ENCODE measurements at places on chromosomes 4 and X.

DNA sequence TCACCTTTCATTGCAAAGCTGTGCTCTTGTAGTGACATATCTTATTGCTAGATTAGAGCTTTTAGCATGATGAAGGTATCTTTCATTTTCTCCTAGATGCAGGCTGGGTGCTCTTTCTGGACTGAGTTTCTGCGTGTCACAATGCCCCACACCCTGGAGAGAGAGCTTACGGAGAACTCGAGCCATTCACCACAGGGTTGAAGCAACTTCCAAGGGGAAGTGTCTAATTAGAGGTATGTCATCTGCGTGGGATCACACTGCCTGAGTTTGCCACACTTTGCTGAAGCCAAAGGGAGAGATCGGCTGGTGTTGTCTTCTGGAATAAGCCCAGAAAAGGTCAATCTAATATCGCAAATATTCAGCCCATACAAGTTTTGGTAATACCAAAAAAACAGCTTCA is 179.3 kb upstream of the MBNL3 start:
- DNase-seq = no peak

GRCh38 chr4:76704133-76704881 is 193.6 kb downstream of the SOWAHB start:
- no peak for DNase-seq

GRCh38 chr4:110020646-110021443 is 108.2 kb downstream of the EGF start:
- no peak for DNase-seq

DNA sequence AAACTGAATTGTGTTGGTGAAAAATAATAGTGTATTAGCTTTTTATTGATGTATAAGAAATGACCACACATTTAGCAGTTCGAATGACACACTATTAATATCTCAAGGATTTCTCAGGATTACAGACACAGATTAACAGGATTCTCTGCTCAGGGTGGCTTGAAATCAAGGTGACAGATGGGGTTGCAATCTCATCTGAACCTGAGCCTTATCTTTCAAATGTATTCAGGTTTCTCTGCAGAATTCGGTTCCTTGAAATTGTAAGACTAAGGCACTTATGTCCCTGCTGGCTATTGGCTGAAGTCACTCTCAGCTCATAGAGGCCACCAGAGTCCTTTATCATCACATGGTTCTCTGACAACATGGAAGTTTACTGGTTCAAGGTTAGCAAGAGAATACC is 1780.1 kb downstream of the ARAP2 start:
- DNase-seq = no peak

GRCh38 chr4:10169839-10170387 is 53.3 kb upstream of the WDR1 start:
- DNase-seq = no peak

- DNase-seq = no peak
These were observed 23.4 kb upstream of the HTRA3 start for GRCh38 chr4:8245884-8246833.

DNA sequence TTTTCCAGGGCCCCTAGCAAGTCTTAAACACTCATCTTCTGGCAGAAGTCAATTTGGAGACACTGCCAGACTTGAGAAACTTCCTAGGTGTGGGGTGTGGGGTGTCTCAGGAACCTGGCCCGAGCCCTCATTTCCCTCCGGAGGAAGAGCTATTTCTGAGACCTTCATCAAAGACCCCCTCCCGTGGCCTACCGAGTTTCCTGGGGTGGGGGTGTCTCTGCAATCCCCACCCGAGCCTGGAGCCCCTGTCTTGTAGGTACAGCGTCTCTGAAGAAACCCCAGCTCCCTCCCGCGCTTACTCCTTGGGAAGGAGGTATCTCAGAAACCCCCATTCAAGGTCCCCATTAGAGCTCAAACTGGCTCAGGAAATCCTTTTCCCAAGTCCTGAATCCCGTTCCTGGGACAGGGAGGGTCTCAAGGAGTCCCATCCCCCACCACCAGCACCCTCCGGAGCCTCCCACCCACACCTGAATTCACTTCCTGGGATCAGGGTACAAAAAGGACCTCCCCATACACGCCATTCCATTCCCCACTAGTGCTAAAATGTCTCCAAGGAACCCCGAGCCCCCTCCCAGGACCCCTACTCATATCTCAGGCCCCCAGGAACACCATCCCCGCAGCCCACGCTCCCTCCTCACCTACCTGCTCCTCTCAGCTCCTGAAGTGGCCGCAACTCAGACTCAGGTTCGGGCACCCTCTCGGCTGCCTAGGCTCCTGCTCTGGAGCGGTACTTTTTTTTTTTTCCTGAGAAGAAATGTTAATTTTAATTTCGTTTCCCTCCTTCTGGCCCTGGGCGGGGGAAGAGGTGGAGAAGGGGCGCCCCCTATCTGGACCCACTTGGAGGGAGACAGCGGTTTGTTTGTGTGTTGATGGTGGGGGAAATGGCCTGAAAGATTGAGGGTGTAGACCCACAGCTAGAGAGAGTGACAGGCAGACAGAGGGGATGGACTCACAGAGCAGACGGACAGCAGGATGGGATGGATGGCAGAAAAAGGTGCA is 1.1 kb downstream of the SLC38A5 start:
- DNase-seq = no peak

DNA sequence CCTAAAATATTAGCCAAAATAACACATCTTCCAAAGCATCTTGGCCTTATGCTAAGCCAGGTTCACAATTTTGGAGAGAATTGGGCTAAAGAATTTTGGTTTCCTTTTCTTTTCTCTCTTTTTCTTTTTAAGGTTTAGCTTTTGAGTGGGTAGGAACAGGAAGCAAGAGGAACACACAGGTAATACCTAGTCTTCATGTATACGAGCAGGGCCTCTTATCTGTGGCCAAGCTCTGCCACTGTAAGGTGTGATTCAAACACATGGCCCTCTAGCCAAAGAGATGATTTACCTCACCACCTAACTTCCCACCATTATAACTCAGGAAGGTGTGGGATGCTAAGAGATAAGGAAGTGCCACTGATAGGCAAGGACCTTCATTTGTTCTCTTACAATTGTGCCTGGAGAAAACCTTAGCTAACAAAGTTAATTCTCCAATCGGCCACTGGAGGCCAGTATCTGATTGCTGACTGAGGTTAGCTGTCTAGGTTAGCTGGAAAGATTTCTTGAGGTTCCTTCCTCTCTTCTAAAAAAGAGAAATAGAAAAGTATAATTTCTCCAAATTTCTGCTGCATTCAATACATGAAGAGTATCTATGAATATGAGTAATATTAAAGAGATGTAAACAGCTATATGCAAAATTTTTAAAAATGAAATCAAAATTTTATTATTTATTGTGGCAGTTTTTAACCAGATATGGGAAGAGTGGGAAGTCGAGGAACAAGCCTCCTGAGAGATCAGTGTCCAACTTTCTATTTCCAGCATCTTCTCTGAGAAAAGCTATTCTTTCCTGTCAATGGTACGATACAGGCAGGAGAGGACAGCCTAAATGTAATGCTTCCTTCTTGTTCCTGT is 30.1 kb upstream of the BBS7 start:
- peak; percentile 5 for DNase-seq

DNA sequence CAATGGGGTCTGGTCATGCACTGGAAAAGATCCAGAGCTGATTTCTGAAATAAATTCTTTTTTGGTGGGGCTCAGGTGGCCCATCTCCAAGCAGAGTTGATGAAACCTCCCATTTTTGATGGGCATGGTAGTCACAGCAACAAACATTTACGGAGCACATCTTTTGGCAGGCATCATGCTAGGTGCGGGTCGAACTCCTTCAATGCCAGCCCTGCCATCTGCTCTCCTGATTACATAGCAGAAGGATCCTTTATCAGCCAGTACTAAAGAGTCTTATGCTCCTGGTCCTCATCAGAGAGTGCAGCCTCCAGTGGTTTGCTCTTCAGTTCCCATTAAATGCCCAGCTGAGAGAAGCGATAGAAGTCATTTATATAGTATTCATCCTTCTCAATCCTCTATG is 121.7 kb downstream of the GRXCR1 start:
- DNase-seq = no peak

DNA sequence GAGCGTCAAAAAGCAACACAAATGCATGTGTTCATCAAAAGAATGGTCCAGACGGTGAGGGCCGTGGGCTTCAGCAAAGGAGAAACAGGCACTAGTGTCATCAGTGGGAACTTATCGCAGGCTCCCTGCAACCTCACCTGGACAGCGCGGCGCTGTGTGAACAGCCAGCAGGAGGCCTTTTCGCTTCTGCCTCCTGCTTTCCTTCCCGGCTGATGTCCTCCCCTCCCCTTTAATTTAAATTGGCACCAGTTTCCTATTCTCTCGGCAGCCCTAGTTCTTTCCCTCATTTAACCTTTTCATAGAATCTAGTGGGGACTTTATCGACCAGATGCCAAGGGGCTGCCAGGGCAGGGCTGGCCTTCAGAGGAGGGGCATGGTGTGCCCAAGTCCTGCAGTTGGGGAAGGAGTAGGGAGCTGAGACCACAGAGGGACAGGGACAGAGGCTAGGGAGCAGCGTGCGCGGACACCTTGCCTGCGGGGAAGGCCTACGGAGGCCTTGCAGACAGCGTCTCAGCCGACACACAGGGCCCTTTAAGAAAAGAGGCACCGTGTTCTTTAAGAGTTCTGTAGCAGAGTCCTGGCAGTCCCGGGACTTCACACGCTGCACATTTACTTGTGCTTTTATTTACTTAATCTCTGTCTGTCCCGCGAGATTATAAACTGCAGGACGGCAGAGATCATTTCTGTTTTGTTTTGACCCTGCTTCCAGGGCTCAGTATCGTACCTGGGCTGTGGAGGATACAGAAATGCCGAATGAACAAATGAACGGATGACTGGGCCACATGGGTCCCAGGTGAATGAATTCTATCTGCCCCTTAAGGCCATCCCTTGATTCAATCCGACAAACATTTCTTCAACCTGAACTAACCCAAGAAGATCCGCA is 8.4 kb upstream of the SORBS2 start:
- no peak for DNase-seq

GRCh38 chr4:14877246-14878225 is 124.7 kb upstream of the CPEB2 start:
- no peak for DNase-seq

DNA sequence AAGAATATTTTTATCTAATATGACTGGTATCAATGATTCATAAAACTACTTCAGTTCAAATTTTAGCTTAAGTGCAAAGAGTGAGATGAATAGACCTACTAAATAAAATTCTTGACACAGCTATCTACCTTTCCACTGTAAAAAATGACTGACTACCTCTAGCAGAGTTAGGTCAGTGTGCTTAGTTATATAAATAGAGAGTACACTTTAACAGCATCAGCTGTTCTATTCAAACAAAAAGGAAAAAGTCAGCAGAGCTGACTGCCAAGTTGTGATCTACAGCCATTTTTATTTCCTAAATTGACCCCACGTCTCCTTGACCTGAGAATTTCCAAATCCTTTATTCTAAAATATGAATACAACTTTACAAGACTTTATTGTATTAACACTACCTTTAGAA is 262.4 kb downstream of the CAMK2D start:
- no peak for DNase-seq

- no peak for DNase-seq
These were observed 623.6 kb upstream of the TENM3 start for GRCh38 chr4:181619651-181620050.

- no peak for DNase-seq
These were observed 18.3 kb downstream of the RNF175 start for GRCh38 chr4:153741541-153741940.

DNA sequence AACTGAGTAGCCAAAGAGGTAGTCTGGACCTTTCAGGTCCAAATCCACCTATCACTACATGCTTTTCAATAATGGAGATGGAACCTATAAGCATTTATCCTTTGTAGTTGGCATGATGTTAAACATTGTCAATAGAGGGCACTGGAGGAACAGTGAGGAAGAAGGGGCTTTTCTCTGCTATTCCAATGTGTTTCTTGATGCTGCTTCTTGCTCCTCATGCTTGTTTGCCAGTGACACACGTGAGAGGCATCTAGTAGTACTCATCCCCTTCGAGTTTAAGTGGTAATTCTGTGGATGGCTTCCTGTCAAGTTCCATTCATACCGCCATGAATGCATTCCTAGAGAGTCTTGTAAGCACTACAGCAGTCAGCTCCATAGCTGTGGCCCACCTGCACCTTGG is 84.0 kb downstream of the NAA11 start:
- no peak for DNase-seq

- DNase-seq = no peak
These were observed 88.6 kb downstream of the PALLD start for GRCh38 chr4:168585168-168586091.

DNA sequence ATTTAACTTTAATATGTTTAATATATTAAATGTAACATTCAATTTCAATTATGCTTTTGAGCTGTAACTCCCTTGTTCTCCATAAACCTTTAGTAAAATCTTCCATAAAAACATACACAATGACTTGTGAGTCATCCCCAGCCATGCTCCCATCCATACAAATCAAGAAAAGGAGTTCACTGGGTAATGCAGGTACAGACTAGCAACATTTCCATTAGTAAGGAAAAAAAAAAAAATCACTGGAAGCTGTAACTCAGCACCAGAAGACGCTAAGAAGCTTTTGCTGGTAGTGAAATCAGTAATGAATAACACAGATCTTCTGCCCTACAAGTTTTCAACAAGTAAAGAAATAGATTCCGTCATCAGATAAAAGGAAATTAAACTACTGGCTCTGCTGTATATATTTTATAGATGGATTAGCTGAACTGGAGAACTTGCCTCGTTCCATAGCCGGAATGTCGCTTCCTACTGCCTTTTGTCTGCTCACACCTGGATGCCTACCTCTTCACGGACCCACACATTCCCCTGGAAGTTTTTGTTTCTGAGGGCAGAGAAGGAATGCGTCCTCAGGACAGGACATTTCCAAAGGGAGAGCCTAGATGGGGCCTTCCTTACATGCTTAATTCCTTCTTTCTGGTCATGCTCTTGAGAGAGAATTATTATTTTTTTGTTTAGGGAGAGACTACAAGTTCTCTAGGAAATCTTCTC is 298.4 kb upstream of the ANKRD50 start:
- no peak for DNase-seq

- no peak for DNase-seq
These were observed 5.5 kb upstream of the NXF3 start for GRCh38 chrX:103098488-103098887.

- no peak for DNase-seq
These were observed 513.6 kb downstream of the FAT4 start for GRCh38 chr4:125828346-125828745.

Measured in stimulated activated CD4-positive, alpha-beta T cell treated with anti-CD3 and anti-CD28 coated beads, TNF-alpha, amount 100 ng/mL, for 48 hours (primary cell).